ENCODE measurements at places on chromosomes 16 and 17. TPM values are rescaled to one million over a fixed set of nuclear protein-coding genes. Genes with fewer than 3 reads are reported as not detected.

GAS2L2 gene
- not detected for total RNA-seq

WSCD1 gene
- 0.16 TPM for total RNA-seq

SEPTIN12 gene
- not detected for total RNA-seq

TBC1D3I gene
- not detected for total RNA-seq

KREMEN2 gene
- total RNA-seq, result under 0.01 TPM

SLC6A4 gene
- under 0.01 TPM for total RNA-seq

TBC1D3H gene
- not detected for total RNA-seq

SLC52A1 gene
- 0.32 TPM for total RNA-seq

PTGES3L gene
- total RNA-seq, result not detected

BANP gene
- 28.9 TPM for total RNA-seq

Measured in bronchial smooth muscle cell (primary cell).